ENCODE measurements at places on chromosomes 1 and 21.

GRCh38 chr1:231571904-231572303 is 43.4 kb downstream of the TSNAX start:
- DNase-seq, result no peak

DNA sequence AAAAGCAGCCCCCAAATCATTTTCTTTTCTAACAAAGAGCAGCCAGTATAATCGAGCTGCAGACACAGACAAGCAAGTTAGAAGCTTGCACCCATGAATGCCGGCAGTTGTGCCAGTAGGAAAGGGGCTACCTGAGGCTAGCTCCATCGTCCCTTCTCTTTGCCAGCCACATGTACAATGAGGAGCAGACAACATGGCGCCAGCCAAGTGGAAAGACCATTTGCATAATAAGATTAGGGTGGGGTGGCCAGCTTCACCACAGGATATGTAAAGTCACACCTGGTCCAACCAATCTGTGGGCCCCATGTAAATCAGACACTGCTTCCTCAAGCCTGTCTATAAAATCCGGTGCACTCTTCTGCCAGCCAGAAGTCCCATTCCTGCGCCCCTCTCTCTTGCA is 103.7 kb downstream of the CCDC185 start:
- DNase-seq, result no peak

DNA sequence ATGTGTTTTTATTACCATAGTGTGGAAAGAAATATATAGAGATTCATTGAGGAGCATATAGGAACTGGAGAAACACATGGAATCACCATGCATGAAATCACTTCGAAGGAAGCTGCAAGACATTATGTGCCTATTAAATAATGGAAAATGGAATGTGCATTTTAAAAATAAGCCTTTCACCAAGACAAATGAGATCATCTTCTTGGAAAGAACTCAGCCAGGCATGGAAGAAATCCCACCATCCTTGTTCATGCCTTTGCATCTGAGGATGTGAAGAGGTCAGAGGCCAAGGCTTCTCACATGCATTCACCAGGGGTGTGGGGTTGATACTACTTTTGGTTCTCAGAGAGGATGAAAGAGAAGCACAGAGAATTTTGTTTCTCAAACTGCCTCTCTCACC is 50.0 kb downstream of the C1orf198 start:
- no peak for DNase-seq

DNA sequence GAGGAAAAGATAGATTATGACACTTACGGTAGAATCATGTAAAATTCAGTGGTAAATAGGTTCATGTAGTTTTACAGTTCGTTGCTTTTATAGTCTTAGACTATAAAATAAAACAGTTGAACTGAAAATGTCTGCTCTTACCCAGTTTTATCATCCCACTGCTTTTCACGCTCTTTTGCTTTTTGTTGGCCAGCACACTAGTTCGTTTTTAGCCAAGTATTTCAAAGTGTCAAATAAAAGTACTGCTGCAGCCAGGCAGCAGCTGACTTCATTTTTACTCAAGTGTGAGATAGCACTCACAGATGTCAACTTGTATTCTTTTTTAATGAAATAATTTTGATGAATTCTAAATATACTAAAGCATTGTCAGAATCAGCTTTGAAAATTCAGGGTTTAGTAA is 18.5 kb upstream of the BTG3 start:
- no peak for DNase-seq

GRCh38 chr21:16577975-16578374 is 848.2 kb downstream of the USP25 start:
- DNase-seq, result no peak

DNA sequence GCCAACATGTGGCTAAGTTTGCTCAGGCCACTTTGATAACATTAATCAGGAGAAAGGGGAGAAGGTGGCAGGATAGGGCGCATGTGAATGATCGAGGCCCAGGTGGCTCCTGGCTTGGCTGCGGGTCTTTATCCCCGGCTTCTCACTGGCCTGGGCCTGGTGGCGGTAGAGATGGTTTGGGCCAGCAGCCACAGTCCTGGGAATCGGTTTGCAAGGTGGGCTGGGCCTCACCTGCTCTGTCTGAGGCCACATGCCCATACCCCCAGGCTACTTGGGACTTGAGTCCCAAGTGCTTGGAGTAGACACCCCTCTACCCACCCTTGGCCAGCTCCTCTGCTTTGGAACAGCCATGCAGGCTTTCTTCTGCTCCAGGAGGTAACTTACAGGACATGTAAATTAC is 49.7 kb upstream of the DISP3 start:
- DNase-seq, result no peak

DNA sequence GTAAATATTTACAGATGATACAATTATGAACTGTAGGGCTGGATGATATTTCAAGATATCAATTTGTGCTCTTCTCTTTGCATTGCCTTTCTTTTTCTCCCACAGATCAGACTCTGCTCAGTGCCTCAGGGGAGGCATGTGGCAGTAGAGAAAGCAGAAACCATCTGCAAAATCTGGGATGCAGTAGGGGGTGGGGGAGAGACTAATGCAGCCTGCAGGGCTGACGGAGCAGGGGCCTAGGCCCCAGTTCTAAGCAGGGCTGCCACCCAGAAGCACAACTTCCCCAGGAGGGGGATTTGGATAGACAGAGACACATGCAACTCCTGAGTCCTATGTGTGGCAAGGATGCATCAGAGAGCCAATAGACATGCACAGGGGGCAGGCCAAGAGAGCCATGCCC is 511.6 kb downstream of the SMYD3 start:
- DNase-seq, result no peak

DNA sequence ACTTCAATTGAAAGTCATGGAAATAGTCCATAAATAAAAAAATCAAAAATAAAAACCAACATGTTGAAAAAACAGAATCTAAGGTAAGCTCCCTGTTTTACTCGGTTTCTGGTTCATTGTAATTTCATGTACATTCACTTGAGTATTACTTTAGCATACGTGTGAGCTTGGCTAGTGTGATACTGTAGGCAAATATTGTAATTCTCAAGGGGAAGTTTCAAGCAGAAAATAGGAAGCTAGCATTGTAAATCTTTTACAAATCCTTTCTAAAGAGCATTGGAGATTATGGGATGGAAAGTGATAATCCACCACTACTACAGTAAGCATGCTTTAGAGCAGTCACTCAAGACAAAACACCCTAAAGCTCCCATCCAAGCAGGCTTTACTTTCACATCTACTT is 3.3 kb upstream of the LPAR3 start:
- no peak for DNase-seq

DNA sequence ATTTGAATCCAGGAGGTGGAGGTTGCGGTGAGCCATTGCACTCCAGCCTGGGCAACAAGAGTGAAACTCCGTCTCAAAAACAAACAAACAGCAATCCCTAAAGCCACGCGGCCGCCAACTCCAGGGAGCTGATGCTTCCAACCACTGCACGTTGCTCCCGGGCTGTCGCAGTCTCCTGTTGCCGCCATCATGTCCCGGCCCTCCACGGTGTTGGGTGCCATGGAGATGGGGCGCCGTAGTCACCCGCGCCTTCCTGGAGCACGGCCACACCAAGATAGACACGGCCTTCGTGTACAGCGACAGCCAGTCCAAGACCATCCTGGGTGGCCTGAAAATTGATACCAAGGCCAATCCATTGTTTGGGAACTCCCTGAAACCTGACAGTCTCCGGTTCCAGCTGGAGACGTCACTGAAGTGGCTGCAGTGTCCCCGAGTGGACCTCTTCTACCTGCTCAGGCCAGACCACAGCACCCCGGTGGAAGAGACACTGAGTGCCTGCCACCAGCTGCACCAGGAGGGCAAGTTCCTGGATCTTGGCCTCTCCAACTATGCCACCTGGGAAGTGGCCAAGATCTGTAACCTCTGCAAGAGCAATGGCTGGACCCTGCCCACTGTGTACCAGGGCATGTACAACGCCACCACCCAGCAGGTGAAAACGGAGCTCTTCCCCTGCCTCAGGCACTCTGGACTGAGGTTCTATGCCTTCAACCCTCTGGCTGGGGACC is 32.6 kb downstream of the SLC16A1 start:
- no peak for DNase-seq

GRCh38 chr1:71087060-71087459 is 6.2 kb upstream of the ZRANB2 start:
- DNase-seq, result no peak

GRCh38 chr1:25520446-25521061 is 22.9 kb upstream of the LDLRAP1 start:
- no peak for DNase-seq

- no peak for DNase-seq
Observed at GRCh38 chr1:48450505-48450904, 21.5 kb downstream of the SPATA6 start.

GRCh38 chr1:94463765-94464330 is 45.7 kb downstream of the ABCD3 start:
- DNase-seq, result no peak

GRCh38 chr21:42021371-42022090 is 11.4 kb upstream of the ZBTB21 start:
- DNase-seq, result no peak

GRCh38 chr1:172616195-172616594 is 42.7 kb upstream of the FASLG start:
- no peak for DNase-seq

- DNase-seq, result no peak
Observed at GRCh38 chr1:15304708-15305467, 57.9 kb downstream of the FHAD1 start.

DNA sequence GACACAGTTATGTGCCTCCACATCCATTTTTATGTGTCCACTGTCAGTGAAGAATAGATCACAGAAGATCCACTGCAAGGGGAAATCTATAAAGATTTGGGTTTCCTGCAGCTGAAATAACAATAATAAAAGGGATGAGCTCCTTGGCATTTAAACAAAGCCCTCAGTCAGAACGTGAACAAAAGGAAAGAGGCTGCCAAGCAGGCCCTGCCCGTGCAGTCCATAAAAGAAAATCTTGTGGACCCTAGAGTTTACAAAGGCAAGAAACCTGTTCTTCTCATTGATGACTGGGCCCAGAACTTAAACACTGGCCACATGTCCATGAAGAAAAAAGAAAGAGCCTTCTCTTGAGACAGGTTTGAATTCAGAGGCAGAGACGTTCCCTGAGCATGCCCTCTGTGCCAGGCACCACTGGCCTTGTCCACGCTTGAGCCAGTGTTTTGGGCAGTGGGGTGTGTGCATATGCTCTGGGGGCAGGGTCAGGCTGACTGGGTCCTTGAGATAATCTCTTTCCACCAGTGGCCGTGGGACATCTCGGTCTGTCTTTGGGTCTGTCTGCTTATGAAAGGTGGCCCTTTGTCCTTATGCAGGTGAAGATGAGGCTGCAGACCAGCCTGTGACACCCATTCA is 142.7 kb downstream of the HIVEP3 start:
- DNase-seq, result no peak

- no peak for DNase-seq
Observed at GRCh38 chr1:42944246-42944928, 14.3 kb downstream of the SLC2A1 start.

DNA sequence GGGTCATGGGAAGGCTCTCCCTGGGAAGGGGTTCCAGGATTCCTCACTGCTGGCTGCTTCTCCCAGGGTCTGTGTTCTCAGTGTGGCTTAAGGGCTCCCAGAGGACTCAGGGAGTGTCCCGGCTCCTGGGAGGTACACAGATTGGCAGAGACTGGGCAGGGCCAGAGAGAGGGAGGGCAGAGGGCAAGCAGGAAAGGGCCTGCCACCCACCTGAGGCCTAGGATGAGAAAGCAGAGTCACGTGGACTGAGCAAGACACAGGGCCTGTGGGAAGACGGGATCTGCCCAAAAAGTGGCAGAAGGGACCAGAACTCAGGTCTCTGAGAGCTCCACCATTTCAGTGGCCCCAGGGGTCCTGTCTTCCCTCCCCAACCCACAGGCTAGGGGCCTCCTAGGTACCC is 871 bp downstream of the SLFNL1 start:
- DNase-seq, result no peak

DNA sequence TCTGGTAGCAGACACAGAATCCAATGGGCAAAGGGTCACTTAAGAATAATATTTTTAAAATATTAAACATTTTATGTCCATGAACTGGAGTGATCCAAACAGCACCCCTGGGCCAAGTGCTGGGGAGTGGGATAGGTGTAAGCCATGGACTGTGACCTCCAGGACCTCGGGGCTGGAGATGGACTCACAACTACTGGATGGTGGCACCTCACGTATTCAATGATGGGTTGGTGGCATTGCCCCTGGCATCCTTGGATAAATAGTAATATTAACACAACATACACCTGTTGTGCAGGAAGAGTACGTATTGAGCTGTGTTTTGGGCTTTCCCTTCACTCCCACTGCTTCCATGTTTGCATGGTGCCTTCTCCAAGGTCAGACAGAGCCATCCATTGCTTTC is 39.3 kb upstream of the TENT5C start:
- no peak for DNase-seq

GRCh38 chr1:19154876-19155275 is 55.2 kb downstream of the UBR4 start:
- DNase-seq, result peak; percentile 23

DNA sequence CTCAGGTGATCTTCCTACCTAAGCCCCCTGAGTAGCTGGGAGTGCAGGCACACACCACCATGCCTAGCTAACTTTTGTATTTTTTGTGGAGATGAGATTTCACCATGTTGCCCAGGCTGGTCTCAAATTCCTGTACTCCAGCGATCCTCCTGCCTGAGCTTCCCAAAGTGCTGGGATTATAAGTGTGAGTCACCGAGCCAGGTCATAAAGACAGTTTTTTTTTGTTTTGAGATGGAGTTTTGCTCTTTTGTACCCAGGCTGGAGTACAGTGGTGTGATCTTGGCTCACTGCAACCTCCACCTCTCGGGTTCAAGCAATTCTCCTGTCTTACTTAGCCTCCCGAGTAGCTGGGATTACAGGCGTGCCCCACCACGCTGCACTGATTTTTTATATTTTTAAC is 42.1 kb downstream of the KIF1B start:
- no peak for DNase-seq

DNA sequence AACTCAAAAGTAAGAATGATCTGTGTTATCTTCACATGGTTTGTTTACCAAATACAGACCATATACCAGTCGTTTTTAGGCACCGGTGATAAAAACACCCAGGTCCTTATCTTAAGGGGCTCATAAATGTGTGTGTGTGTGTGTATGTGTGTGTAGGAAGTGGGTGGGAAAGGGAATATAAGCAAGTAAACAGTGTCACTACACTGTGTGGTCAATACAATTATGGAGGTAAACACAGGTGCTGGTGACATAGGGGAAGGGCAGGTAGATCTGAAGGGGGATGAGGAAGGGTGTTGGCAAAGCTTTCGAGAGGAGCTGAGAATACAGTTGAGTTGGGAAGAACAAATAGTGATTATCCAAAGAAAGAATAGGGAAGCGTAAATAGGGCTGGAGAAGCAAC is 19.1 kb upstream of the MRPS6 start:
- no peak for DNase-seq

- no peak for DNase-seq
Observed at GRCh38 chr1:11653101-11653860, 948 bp downstream of the FBXO2 start.
